ENCODE measurements at places on chromosomes 7 and 10.

- DNase-seq: no peak
Measured at GRCh38 chr7:112386619-112387018, 63.6 kb upstream of the IFRD1 start.

DNA sequence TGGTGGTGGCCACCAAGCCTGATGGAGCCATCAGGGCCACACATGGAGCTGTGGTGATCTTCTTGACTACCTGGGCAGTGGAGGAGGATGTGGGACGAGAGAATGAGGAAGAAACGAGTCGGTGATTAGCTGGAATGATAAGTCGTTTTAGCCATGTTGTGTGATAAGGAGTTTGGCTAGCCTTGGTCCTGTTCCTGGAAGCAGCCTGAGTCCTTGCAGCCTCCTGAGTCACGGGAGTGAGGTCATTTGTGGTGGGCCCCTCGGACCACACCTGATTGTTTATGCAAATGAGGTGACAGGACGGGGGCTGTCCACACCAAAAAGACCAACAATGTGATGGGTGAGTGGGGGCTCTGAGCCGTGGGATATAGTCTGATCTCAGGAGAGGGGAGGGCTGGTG is 554.4 kb downstream of the PTPRN2 start:
- no peak for DNase-seq

GRCh38 chr7:148172920-148173319 is 417.6 kb upstream of the C7orf33 start:
- DNase-seq: no peak

DNA sequence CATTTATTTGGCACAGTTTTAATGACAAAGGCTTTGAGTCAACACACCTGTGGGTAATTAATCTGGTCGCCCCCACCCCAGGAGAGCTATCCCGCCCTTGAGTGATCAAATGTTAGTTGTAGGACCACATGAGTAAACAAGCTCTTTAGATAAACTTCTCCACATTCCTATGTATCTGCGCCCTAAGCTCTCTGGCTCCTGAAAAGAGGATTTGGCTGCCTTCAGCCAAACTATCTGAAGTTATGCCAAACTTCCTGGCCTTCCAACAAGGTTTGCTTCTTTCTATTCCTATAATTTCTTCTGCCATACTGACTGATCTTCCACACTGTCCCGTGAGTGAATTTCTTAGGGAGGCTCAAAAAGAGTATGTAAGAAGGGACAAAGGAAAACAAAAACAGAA is 134.2 kb downstream of the RALA start:
- no peak for DNase-seq

DNA sequence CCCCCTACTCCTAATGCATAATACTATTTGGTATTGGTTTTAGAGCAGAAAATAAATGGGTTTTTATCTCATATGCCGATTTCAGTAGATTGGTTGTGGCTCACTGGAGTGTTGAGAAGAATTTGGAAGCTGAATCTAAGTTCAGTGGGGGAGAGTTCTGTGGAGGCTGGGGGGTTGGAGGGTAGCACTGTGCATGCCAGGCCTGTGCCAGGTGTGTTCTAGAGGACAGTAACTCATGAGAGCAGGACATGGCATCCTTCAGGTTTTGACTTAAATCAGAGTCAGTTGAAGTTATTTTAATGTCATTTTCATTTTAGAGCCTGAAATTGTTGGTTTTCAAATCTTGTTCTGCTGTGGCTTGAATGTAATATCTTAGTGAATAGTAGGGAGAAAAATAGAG is 79.5 kb downstream of the EEPD1 start:
- no peak for DNase-seq

DNA sequence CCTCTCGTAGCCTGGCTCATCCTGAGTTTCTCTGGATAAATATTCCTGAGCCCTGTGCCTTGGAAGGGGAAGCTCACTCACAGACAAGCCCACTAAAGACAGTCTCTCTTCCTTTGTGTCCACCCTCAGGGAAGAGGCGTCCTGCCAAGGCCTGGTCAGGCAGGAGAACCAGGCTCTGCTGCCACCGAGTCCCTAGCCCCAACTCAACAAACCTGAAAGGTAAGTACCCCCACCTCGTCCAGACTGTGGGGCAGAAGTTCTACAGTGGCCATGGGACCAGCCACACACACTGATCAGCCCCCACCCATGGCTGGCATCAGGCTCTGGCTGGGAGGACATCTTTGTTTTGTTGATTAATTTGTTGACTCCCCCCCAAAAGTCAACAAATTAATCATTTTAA is 2.8 kb downstream of the GPR15LG start:
- DNase-seq: no peak

DNA sequence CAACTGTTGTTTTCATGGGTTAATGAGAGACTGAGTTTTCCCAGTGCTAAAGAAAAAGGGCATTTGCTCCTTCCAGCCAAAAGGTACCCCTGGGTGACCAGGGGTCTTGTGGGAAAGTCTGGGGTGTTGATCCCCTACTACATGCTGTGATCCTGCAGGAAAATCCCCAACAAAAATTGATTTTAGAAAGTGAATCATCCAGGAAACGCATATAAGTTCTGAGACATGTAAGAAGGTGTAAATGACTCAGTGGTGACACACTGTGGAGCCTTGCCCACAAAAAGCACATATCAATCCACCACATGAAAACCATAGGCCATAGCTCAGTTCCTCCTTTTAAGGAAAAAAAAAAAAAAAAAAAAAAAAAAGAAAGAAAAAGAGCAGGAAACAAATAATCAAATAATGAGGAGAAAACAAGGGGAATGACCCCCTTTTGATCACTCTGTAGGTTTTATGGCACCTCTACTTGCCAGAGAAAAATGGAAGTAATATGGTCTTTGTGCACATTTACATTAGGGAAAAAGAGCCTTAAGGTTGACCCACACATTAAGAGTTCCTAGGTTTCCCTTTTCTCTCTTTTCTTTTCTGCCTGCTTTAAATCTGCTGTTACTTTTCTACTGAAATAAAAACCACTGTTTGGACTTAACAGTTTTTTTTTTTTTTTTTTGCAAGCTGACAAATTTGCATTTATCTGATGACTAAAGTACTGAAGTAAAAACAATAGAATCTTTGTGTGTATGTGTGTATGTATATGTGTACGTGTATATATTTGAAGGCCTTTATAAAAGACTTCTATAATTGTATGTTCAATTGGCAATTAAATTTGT is 386.0 kb downstream of the KIF20B start:
- DNase-seq: no peak

DNA sequence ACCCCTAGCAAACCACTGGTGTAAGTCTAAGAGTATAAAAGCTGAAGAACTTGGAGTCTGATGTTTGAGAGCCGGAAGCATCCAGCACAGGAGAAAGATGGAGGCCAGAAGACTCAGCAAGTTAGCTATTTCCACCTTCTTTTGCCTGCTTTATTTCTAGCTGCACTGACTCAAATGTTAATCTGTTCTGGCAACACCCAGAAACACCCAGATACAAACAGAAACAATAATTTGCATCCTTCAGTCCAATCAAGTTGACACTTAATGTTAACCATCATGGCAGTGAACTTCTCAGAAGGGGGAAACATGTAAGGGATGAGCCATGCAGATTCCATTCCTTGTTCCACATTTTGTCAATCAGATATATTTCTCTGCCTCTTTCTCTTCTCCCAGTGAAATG is 101.8 kb upstream of the FERD3L start:
- no peak for DNase-seq

GRCh38 chr7:96277921-96278320 is 44.0 kb downstream of the SLC25A13 start:
- no peak for DNase-seq

- DNase-seq: no peak
Measured at GRCh38 chr7:67788669-67789068, 792.0 kb downstream of the TYW1 start.

- no peak for DNase-seq
Measured at GRCh38 chr7:50782375-50783208, at the start of gene GRB10. GRB10 (minus strand) TSS chr7:50782896; CDS start chr7:50732322, 50,574 bp downstream.

DNA sequence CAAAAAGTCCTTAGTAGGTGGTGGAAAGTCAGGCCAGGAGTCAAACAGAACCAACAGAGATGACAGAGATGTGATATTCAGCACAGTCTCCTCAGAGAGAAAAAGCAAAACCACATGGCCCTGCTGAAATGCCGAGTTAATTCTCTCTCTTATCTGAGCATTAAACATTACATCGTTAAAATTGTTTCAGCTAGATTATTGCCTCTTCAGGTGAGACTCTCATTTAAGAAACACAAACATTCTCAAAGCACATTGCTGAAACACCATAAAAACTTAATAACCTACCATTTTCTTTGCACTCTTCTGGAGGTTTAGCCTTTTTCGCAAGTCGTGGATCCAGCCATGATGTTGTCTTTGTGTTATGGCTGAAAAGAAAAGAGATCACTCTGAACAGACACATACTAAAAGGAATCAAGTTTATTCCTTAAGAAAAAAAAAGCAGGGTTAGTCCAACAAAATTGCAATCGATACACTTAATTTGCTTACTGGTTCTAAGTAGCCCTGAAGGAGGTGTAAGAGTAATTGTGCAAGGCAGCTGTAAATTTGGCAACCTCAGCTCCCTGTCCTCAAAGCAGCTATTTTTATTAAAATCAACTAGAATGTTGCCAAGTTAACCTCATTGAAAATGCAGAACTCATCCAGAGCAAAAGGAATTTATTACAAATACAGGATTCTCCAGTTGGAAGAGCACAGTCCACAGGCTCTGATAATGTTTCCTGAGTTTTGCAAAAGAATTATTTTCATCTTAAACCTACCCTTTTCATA is 691.1 kb downstream of the PHTF2 start:
- DNase-seq: no peak

GRCh38 chr7:127932496-127932895 is 98.7 kb downstream of the LRRC4 start:
- DNase-seq: no peak

DNA sequence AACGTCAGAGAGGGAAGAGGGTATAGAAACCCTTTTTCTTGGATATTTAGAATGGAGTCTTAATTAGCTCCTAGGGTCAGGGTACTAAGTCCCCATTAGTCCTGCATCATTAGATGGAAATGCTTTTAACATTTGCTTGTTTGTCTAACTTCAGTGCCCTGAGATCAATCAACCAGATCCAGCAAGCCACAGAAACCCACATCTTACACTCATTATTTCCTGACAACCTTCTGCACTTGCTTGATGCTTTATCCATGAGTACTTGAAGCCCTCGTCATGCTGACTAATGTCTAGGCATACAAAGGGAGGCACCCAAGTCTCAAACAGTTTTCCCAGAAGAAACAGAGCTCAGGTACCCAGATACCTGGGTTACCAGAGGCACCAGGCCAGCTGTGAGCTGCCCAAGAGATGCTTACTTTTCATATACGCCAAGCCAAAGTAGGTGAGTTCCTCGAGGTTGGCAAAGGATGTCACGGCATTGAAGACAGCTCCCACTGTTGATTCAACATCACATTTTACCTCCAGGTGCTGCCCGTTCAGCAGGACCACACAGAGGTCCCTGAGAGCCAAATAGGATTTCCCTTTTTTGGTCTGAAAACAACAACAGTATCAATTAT is 42.7 kb downstream of the FRMPD2 start:
- DNase-seq: no peak

GRCh38 chr10:55966101-55966500 is 395.0 kb downstream of the ZWINT start:
- no peak for DNase-seq

Data from stimulated activated CD4-positive, alpha-beta T cell treated with anti-CD3 and anti-CD28 coated beads, Interleukin-12 subunit alpha, Interleukin-12 subunit beta, amount 100 ng/mL, for 4 hours (primary cell).